ENCODE measurements at places on chromosomes 6 and 20.

DNA sequence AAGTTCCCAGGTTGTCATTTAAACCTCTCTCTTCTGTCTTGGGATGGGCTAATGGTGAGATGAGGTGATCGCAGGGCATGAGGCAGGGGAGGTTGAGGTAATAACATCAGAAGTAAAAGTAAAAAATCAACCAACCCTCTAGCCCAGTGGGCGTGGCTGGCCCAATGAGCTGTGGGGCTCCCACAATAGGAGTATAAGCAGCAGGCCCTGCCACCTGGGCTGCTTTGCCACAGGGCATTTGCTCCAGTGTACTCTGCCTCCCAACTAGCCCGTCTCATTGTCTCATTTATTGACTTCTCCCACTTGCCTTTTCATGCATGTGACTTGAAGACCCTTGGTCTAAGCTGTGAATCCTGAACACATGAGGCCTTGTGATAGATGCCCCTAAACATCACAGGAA is 62.8 kb downstream of the PHACTR3 start:
- no peak for DNase-seq

DNA sequence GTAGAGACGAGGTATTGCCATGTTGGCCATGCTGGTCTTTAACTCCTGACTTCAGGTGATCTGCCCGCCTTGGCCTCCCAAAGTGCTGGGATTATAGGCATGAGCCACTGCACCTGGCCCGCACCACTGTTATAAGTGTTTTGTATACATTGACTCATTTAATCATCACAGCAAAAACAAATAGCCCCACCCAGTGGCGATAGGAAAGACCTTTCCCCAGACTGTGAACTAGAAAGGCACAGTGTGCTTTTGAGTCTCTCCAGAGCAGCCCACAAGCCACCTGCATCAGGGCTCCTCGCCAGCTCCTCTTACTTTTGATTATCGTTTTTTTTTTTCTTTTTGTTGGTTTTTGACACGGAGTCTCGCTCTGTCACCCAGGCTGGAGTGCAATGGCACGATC is 27.9 kb upstream of the ZFP64 start:
- DNase-seq: no peak

DNA sequence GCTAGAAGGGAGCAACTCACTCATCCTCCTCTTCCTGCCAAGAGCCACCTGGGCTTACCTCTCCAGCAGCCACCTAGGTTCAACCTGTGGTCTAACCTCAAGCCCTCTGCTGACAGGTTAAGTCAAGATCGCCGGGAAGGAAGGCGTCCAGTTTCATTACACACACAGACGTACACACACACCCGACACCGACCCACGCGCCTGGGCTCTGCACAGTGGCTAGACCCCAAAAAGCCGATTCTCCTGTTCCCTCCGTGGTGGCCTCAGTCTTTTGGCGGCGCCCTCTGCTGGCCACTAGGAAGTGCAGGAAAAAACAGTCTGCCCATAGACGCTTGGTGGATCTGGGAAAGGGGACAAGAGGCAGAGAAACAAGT is 52.8 kb downstream of the MRPL14 start:
- peak; percentile 47 for DNase-seq

GRCh38 chr6:35492258-35492973 is 4.5 kb downstream of the TEAD3 start:
- no peak for DNase-seq

- no peak for DNase-seq
Observed at GRCh38 chr6:35543459-35544193, 30.9 kb upstream of the TULP1 start.

DNA sequence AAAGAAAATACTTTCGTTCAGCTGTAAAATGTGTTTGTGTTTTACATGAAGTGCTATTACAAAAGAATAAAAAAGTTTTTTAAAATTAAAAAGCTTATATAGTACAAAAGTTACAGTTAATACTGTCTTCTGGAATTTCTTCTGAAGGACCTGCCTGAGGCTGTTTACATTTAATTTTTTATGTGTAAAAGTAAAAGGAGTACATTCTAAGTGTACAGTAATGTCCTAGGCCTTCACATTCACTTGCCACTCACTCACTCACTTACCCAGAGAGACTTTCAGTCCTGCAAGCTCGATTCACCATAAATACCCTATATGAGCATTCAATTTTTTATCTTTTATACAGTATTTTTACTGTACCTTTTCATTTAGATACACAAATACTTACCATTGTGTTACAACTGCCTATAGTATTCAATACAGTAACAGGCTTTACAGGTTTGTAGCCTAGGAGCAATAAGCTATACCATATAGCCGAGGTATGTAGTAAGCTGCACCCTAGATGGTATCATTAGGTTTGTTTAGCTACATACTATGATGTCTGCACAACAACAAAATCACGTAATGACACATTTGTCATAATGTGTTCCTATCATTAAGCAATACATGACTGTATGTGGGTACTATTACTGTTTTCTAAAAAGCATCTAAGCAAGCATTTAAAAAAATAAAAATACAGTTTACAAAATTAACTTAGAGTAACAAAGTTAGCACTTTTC is 33.0 kb downstream of the RNF146 start:
- no peak for DNase-seq

DNA sequence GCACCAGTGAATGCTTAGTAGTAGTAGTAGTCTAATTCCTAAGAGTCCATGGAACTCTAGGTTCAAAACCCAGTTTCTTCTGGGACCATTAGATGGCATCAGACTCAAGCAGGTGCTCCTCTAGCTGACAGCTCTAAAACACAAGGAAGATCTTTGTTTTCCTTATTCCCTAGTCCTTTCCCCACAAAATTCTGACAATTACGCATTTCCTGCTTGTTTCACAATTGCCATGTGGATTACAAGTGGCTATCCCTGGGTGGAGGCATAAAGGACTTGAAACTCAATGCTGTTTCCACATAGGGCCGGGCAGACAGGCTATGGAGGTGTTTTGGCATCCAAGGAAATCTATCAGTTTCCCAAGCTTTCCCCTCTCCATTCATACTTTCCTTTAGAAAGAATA is 9.2 kb upstream of the HLA-DOB start:
- DNase-seq: no peak

DNA sequence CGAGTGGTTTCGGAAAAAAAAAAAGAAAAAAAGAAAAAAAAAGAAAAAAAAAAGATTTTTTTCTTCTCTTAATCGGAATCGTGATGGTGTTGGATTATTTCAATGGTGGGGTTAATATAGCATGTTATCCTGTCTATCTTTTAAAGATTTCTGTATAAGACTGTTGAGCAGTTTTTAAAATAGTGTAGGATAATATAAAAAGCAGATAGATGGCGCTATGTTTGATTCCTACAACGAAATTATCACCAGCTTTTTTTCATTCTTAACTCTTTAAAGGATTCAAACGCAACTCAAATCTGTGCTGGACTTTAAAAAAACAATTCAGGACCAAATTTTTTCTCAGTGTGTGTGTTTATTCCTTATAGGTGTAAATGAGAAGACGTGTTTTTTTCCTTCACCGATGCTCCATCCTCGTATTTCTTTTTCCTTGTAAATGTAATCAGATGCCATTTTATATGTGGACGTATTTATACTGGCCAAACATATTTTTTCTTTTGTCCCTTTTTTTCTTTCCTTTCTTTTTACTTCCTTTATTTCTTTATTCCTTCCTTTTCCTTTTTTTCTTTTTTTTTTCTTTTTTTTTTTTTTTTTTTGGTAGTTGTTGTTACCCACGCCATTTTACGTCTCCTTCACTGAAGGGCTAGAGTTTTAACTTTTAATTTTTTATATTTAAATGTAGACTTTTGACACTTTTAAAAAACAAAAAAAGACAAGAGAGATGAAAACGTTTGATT is 3.6 kb downstream of the SOX4 start:
- no peak for DNase-seq

DNA sequence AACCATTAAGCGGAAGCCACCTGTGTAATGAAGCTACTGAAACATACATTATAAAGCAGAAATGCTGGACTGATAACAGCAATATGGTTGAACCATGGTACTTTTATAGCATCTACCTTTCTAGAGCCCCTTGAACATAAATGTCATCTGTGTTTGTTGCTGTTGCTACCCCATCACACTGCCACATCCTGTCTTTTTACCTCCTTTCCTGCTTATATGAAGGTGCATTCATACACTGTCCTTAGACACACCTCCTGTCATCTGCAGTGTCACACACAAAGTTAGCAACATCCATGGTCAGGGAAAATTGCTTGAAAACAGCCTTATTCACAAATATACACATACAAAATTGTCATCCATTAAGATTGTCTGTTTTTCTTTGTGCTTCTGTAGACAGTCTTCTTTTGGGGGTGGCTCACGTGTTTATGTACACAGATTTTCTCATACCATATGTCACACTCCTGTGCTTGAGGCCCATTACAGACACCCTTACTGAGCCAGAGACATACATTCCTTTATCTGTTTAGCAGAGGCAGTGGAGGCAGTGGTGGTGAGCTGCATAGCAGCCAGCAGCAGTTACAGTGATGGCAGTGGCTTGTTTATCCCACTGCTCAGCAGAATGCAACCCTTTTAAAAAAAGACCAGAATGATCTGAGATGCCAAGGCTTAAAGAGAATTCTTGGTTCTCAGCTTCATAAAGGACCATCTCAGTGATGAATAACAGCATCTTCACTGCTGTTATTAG is 25.9 kb downstream of the C6orf62 start:
- DNase-seq: no peak

DNA sequence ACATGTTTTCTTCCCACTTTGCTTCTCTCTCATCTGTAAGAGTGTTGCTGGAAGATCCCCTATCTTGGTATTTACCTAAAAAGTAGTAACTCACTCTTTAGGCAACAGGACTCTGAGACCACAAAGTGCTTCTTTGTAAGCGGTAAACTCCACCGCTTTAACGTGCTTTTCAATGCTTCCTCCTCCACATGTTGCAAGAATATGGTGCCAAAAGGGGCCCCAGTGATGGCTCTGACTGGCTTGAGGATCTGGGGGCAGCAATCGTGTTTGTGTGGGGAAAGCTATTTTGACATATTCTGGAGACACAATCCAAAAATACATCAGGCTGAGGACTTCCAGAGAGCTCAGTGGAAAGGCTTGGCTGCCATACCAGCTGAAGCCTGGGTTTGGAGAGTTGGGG is 12.4 kb upstream of the CPNE5 start:
- DNase-seq: no peak

- DNase-seq: no peak
Observed at GRCh38 chr20:63635431-63636141, 8.7 kb upstream of the GMEB2 start.

- DNase-seq: no peak
Observed at GRCh38 chr20:504632-505075, 38.9 kb downstream of the CSNK2A1 start.

DNA sequence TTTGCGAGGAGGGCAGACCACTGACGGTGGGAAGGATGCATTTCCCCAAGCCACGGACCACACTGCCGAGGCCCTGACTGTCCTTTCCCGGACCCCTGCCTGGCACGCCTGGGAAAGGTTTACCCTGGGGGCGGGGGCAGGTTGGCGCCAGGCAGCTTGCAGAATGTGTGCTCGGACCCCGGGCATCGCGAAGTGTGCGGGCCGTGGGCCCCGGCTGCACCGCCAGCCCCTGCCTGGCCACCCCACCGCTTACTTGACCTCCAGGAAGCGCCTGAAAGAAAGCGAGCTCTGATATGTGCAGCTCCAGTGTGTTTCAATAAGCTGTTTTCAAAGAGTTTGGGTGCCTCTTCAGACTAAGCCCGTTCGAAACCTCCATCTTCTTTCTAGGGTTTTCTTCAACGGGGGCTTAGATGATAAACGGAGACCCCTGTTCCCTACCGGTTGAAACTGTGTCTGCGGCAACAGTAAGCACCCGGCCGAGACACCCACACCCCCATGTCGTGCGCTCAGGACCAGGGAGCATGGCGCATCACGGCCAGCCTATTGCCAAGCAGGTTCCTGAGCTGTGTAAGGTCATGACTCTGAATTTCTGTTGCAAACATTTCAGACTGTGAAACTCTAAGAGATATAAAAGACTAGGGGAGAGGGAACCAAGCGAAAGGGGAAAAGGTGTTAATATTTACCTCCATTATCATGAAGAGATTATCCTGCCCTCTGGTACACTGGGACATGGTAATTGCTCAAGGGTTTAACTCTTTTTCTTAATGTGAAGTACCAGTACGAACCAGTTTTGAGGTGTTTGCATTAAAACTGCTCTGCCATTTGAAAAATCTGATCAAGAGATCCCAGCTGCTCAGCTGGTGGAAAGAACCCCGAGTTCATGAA is 231.2 kb upstream of the FOXQ1 start:
- no peak for DNase-seq

- DNase-seq: no peak
Observed at GRCh38 chr6:37585937-37586336, 86.2 kb upstream of the CCDC167 start.

GRCh38 chr6:76852776-76853175 is 610.5 kb downstream of the HTR1B start:
- no peak for DNase-seq

- no peak for DNase-seq
Observed at GRCh38 chr6:105626295-105627158, 223.6 kb upstream of the PREP start.

- no peak for DNase-seq
Observed at GRCh38 chr20:37295001-37295400, 5.5 kb downstream of the MANBAL start.

- DNase-seq: no peak
Observed at GRCh38 chr20:24040896-24041459, 52.4 kb upstream of the GGTLC1 start.

GRCh38 chr6:133895573-133896343 is 6.8 kb downstream of the TCF21 start:
- no peak for DNase-seq

DNA sequence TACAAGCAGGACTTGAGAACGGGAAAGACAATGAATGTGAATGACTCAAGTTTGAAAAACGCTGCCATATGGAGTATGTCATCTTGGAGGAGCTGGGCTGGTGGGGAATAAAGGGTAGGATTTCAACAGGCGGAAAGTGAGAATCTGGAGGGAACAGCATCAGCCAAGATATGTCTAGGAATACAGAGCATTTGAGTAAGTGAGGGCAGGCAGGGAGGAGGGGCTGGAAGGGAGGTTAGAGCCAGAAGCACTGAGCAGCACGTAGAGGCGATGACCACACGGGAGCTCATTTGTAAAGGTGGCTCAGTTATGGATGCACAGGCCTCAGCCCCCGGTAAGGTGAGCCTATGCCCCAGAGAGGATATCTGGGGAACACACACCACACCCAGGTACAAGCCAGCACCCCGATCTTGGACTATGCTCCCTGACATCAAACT is 115.1 kb downstream of the ZMYND8 start:
- DNase-seq: no peak

DNA sequence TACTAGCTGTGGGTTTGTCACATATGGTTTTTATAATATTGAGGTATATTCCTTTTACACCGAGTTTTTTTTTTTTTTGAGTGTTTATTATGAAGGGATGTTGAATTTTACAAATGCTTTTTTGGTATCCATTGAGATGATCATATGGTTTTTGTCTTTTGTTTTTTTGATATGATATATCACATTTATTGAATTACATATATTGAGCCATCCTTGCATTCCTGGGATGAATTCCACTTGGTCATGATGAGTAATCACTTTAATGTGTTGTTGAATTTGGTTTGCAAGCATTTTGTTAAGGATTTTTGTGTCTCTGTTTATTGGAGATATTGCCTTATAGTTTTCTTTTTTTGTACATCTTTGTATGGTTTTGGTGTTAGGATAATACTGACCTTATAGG is 3.3 kb upstream of the ZNF337 start:
- DNase-seq: no peak

- no peak for DNase-seq
Observed at GRCh38 chr6:43776115-43776798, 6.2 kb downstream of the VEGFA start.

GRCh38 chr6:129030215-129030614 is 147.3 kb downstream of the LAMA2 start:
- DNase-seq: no peak

Measured in stimulated activated CD4-positive, alpha-beta T cell treated with anti-CD3 and anti-CD28 coated beads, Interleukin-15, amount 100 ng/mL, for 1 hour (primary cell).